ENCODE measurements at places on chromosomes 11 and 22. TPM values are rescaled to one million over a fixed set of nuclear protein-coding genes. Genes with fewer than 3 reads are reported as not detected.

- DNase-seq = no peak
Observed at GRCh38 chr22:48548391-48548790, 1279.3 kb downstream of the BRD1 start.

The OR2AT4 gene
- total RNA-seq = not detected

- no peak for DNase-seq
Observed at GRCh38 chr22:35315141-35315854, 15.6 kb downstream of the TOM1 start.

- DNase-seq = peak; percentile 45
Observed at GRCh38 chr11:113730887-113731726, 25.0 kb upstream of the TMPRSS5 start.

- DNase-seq = no peak
Observed at GRCh38 chr11:82858556-82859091, 41.6 kb downstream of the PRCP start.

GRCh38 chr11:30741039-30741550, 154.9 kb upstream of the MPPED2 start:
- DNase-seq = no peak

- no peak for DNase-seq
Observed at GRCh38 chr22:48493733-48494132, 1333.9 kb downstream of the BRD1 start.

GRCh38 chr11:65503368-65503948, 4.6 kb downstream of the MALAT1 start:
- DNase-seq = no peak

DNA sequence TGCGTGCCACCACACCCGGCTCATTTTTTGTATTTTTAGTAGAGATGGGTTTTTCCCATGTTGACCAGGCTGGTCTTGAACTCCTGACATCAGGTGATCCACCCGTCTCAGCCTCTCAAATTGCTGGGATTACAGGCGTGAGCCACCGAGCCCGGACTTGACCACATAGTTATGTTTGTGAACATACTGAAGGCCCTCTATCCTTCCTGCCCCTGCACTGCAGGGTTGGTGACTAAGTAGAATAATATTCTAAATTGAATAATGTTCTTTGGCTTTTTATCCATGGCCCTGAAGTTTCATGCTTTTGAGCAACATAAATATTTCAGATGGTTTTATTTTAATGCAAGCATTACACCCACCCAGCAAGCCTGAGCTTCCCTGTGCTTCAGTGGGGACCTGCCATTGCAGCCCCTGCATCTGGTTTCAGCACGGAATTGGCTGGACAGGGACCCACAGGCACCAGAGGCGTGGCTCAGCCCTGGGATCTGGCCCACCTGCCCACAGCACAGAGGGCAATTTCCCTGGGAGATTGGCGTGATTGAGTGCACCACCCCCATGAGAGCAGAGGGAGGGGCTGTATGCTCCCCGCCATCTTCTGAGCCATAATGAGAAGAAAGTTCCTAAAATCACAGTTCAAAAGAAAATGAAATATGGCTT, 460.5 kb downstream of the BRD1 start:
- peak; percentile 13 for DNase-seq

DNA sequence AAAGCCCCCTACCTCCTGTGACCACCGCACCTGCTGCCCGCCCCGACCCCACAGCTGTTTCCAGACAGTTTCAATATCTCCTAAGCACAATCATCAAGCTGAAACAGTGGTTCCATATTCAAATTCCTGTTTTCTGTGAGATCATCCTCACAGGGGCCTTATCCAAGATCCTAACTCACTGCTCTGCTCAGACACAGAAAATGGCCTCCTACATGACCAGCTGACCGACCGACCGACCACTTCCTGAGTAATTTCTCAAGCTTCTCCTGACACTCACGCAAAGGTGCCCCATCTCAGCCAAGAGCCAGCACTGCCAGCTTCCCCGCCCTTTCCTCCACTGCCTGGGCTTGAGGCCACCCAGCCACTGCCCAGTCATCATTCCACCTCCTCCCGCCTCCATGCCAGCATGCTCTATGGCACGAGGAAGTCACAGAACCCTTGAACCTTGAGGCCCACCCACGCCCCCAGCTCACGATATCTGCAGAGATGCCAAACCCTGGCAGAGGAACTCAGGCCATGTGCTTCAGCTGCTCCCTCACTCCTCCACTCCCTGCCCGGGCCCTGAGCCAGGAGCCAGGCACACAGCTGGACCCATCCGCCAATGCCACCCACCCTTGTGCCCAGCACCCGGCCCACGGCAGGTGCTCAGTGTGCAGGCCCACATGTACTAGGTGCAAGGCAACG, 14.0 kb downstream of the KIAA0930 start:
- DNase-seq = peak; percentile 41

DNA sequence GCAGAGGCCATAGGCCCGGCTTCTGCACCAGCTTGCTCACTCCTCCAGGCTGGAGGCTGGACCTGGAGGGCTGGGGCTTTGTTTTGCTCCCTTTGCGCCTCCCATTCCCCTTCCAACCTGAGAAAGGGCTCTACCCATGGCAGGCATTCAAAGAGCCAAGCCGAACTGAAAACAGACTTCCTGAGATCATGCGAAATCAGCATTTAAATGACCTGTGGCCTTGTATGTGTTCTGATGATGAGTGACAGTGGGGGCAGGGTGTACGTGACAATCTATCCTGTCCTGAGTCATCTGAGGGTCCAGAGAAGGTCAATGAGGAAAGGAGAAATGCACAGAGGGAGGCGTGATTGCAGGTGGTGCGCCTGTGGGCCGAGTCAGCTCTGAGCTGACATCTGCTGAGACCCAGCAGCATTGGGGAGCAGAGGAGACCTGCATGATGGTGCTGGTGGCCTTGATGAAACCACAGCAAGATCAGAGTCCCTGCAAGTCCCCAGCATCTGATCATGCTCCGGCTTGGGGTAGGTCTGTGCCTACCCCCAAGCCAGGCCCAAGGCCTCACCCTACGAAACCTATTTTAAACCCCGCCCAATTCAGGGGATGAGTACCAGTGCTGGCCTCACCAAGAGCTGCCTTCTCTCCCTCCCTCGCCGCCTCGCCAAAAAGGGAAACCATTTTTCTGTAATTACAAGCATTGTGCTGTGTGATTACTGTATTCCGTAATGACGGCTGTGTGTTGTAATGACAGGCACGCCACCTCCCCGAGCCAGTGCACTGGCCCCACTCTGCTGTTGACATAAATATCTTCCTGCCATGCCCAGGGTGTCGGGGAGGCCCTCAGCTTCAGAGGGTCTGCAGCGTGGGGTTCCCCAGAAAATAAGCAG, 95.2 kb upstream of the ANO1 start:
- no peak for DNase-seq

- DNase-seq = no peak
Observed at GRCh38 chr11:120338107-120338933, 2.1 kb downstream of the ARHGEF12 start.

- no peak for DNase-seq
Observed at GRCh38 chr11:32008880-32009551, 81.9 kb upstream of the RCN1 start.

DNA sequence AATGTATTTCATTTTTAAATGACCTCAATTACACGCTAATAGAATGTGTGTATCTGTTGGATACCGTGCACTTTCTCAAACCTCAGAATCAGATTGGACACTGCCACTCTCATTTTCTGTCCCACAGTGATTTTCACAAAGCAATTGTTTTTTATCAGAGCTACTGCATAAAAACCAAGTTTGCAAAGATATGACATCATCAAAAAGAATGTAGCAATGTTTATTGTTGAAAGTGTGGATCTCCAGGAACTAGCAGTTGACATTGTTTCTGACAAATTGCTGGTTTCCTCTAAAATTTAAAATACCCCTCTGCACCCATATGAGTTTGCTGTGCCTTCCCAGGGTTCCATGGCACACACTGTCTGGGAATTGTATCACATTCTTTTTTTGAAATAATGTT, 362.7 kb upstream of the DDI1 start:
- DNase-seq = no peak

- no peak for DNase-seq
Observed at GRCh38 chr22:20159076-20159475, 8.2 kb upstream of the CCDC188 start.

- DNase-seq = no peak
Observed at GRCh38 chr11:11265320-11265719, 87.7 kb downstream of the CSNK2A3 start.

GRCh38 chr11:6578134-6578533, 25.3 kb downstream of the RRP8 start:
- no peak for DNase-seq

- DNase-seq = no peak
Observed at GRCh38 chr11:41971592-41971991, 512.1 kb upstream of the LRRC4C start.

Data from stomach (tissue), 19 donors.